ENCODE measurements at places on chromosomes 5 and 9. TPM values are rescaled to one million over a fixed set of nuclear protein-coding genes. Genes with fewer than 3 reads are reported as not detected.

CDO1 gene
- total RNA-seq: 47.7 TPM

- H3K27me3 ChIP-seq: no peaks in the 10 kb centered on the region
- H3K4me1 ChIP-seq: peaks cover 5% of the 10 kb centered on the region
- no peaks in the 10 kb centered on the region for H3K36me3 ChIP-seq
- H3K4me3 ChIP-seq: no peak overlapping the region
- DNase-seq: no peak
Observed at GRCh38 chr9:112754578-112754977, 4.0 kb downstream of the SNX30 start.

GRCh38 chr5:179801304-179802206, 5.1 kb downstream of the MGAT4B start:
- DNase-seq: no peak
- H3K27ac ChIP-seq: no peak overlapping the region
- H3K36me3 ChIP-seq: peaks cover 10% of the 10 kb centered on the region
- no peak overlapping the region for H3K4me3 ChIP-seq
- no peaks in the 10 kb centered on the region for H3K27me3 ChIP-seq

TCF7 gene
- 6.6 TPM for total RNA-seq

DNA sequence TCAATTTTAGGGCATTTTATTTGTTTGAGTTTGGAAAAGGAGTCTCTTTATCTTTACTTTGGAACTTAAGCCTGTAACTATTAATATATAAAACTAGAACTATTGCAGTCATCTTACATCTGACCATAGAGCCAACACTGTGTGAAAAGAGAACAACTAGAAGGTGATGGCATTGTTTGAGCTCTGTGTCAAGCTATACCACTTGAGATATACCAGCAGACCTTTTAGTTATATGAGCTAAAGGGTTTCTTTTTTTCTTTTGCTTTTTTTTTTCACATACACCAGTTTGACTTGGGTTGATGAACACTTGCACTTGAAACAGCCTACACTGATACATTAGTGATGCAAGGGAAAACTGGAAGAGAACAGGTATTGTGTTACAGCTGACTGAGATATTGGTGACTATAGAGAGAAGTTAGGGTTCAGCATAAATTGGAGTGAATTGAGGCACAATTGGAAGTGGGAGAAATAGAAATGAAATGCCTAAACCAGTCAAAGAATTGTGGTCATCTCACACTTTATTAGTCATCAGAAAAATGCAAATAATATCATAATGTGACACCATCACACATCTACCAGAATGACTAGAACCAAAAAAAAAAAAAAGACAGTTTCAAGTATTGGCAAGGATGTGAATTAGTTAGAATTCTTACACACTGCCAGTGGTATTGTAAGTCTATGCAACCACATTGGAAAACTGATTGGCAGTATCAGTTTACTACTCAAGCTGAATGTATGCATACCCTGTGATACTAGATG, 60.9 kb downstream of the ADRB2 start:
- no peaks in the 10 kb centered on the region for H3K27me3 ChIP-seq
- H3K4me3 ChIP-seq: no peak overlapping the region
- no peak for DNase-seq

GRCh38 chr9:76558465-76558864, 99.5 kb downstream of the GCNT1 start:
- DNase-seq: no peak
- H3K4me3 ChIP-seq: no peak overlapping the region
- no peaks in the 10 kb centered on the region for H3K36me3 ChIP-seq
- no peak overlapping the region for H3K27ac ChIP-seq
- no peaks in the 10 kb centered on the region for H3K27me3 ChIP-seq

CDX1 gene
- not detected for total RNA-seq

- no peak overlapping the region for H3K4me3 ChIP-seq
- DNase-seq: no peak
- H3K27ac ChIP-seq: no peak overlapping the region
- no peaks in the 10 kb centered on the region for H3K36me3 ChIP-seq
Observed at GRCh38 chr5:89301321-89302025, 418.5 kb upstream of the MEF2C start.

- peak overlapping the region; percentile 83 for H3K27ac ChIP-seq
- DNase-seq: no peak
- H3K4me1 ChIP-seq: no peaks in the 10 kb centered on the region
- H3K4me3 ChIP-seq: peak overlapping the region; percentile 92
- no peaks in the 10 kb centered on the region for H3K27me3 ChIP-seq
Observed at GRCh38 chr9:125745682-125746016, 1.5 kb upstream of the PBX3 start.

GFPT2 gene
- total RNA-seq: 52.5 TPM

GRCh38 chr5:179244044-179244443, 101.2 kb downstream of the ADAMTS2 start:
- no peak for DNase-seq
- no peaks in the 10 kb centered on the region for H3K4me1 ChIP-seq
- H3K4me3 ChIP-seq: no peak overlapping the region
- no peak overlapping the region for H3K27ac ChIP-seq

GRCh38 chr5:169670769-169671525, 33.9 kb downstream of the DOCK2 start:
- H3K27ac ChIP-seq: no peak overlapping the region
- DNase-seq: no peak
- no peak overlapping the region for H3K4me3 ChIP-seq
- H3K27me3 ChIP-seq: no peaks in the 10 kb centered on the region
- no peaks in the 10 kb centered on the region for H3K36me3 ChIP-seq

GRCh38 chr5:141848744-141849414, 29.3 kb downstream of the PCDH1 start:
- H3K27ac ChIP-seq: peak overlapping the region; percentile 99
- H3K36me3 ChIP-seq: no peaks in the 10 kb centered on the region
- H3K27me3 ChIP-seq: no peaks in the 10 kb centered on the region
- peak; percentile 74 for DNase-seq
- H3K4me3 ChIP-seq: peak overlapping the region; percentile 75

DNA sequence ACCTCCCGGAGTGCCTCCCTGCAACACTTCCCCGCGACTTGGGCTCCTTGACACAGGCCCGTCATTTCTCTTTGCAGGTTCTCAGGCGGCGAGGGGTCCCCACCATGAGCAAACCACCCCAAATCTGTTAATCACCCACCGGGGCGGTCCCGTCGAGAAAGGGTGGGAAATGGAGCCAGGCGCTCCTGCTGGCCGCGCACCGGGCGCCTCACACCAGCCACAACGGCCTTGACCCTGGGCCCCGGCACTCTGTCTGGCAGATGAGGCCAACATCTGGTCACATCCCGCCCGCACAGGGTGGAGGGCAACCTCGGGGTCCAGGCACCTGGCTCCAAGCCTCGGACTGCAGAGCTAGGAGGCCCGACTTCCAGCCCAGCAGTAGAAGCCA, 776 bp upstream of the TERT start:
- H3K4me3 ChIP-seq: no peak overlapping the region
- H3K27ac ChIP-seq: no peak overlapping the region
- DNase-seq: no peak
- H3K4me1 ChIP-seq: peaks cover 5% of the 10 kb centered on the region

- H3K27ac ChIP-seq: peak overlapping the region; percentile 5
- H3K36me3 ChIP-seq: no peaks in the 10 kb centered on the region
- H3K4me1 ChIP-seq: no peaks in the 10 kb centered on the region
- H3K4me3 ChIP-seq: no peak overlapping the region
Observed at GRCh38 chr9:76519075-76519835, 60.3 kb downstream of the GCNT1 start.

- peak overlapping the region; percentile 59 for H3K27ac ChIP-seq
- H3K36me3 ChIP-seq: no peaks in the 10 kb centered on the region
- H3K4me1 ChIP-seq: no peaks in the 10 kb centered on the region
- no peaks in the 10 kb centered on the region for H3K27me3 ChIP-seq
- no peak for DNase-seq
Observed at GRCh38 chr5:72531496-72532190, 24.4 kb upstream of the ZNF366 start.

- H3K27me3 ChIP-seq: no peaks in the 10 kb centered on the region
- peaks cover 6% of the 10 kb centered on the region for H3K36me3 ChIP-seq
- DNase-seq: no peak
- H3K27ac ChIP-seq: no peak overlapping the region
- H3K4me1 ChIP-seq: no peaks in the 10 kb centered on the region
Observed at GRCh38 chr5:119470851-119471451, 18.7 kb downstream of the HSD17B4 start.

SHOC1 gene
- not detected for total RNA-seq

DNA sequence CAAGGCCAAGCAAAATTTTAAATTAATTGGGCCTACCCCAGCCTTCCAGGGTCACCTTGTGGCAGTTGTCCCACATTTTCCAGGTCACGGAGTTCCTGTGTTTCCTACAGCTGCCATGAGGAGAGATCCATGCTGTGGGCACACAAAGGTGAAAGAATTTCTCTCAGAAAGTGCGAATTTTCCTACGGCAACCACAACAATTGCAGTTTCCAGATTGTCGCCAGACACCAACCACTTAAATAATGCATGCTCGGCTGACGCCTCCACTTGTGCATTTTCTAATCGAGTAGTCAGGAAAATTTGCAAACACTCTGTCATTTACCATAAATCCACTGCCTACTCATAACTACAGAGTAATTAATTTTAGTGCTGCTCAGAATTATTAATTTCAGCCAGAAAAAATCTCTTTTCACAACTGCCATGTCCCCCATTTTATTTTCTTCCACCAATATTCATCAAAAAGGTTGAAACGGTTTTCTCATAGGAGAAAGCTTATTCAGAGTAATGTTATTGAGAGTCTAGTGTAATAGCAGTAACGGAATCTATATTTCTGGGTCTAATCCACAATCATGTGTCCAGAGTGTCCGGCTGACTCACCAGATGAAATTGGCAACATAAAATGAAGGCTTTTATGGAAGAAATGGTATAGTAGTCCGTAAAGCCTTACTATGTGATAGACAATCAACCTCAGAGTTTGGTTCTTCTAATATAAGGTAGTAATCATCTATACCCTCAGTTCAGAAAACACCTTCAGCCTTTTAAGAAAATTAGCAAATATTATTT, 389.8 kb downstream of the NR2F1-AS1 start:
- no peaks in the 10 kb centered on the region for H3K4me1 ChIP-seq
- DNase-seq: no peak
- H3K36me3 ChIP-seq: no peaks in the 10 kb centered on the region
- H3K27ac ChIP-seq: no peak overlapping the region
- H3K27me3 ChIP-seq: no peaks in the 10 kb centered on the region

DNA sequence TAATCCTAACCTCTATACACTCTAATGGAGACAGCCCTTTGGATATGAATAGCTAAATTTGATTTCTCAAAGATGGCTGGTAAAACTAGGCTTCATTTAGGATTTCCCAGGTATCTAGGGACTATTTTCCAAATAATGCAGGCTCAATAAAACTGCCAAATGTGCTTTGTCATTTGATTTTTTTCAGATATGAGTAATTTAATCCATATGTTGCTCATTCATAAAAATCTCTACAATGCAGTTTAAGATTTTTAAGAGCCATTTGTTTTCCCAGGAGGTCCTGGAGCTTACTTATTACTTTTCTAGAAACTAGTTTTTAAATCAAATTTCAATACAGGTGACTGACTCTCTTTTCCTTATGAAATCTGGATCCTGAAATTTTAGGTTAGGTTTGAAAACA, 349.3 kb upstream of the SLC24A2 start:
- DNase-seq: no peak
- H3K27ac ChIP-seq: no peak overlapping the region
- H3K4me1 ChIP-seq: no peaks in the 10 kb centered on the region
- H3K27me3 ChIP-seq: no peaks in the 10 kb centered on the region
- H3K4me3 ChIP-seq: no peak overlapping the region

DNA sequence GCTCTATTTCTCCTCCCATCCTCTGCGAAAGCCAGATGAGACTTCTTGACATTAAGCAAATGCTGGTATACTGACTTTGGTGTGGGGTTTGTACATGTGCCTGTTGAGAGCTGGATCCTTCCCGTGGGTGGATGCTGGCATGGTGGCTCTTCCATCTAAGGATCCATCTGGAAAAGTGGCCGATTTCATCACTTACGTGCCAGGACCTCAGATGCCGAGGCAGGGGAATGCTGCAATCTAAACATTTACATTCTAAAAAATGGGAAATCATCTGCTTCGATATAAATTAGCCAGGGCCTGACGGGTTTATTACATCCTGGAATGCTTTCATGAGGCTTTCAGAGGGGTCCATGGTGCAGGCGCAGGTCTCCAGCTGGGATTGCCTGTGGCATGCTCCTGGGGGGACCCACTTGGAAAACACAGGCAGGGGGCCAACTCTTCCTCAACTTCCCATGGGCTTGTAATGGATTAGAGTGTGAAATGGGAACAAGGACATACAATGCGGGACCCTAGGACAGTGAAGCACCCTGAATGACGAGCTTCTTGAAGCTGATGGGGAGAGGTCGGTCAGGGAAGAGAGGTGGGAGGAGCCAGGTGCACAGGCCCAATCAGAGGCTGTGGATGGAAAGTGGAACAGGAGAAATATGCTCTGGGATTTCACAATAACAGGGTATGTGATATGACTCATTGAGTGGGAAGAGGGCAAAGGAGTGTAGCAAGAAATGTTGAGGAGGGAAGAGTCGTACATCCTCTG, 105.5 kb upstream of the PITX1 start:
- no peaks in the 10 kb centered on the region for H3K36me3 ChIP-seq
- no peak overlapping the region for H3K4me3 ChIP-seq
- H3K27ac ChIP-seq: no peak overlapping the region
- no peaks in the 10 kb centered on the region for H3K27me3 ChIP-seq
- no peak for DNase-seq

DNA sequence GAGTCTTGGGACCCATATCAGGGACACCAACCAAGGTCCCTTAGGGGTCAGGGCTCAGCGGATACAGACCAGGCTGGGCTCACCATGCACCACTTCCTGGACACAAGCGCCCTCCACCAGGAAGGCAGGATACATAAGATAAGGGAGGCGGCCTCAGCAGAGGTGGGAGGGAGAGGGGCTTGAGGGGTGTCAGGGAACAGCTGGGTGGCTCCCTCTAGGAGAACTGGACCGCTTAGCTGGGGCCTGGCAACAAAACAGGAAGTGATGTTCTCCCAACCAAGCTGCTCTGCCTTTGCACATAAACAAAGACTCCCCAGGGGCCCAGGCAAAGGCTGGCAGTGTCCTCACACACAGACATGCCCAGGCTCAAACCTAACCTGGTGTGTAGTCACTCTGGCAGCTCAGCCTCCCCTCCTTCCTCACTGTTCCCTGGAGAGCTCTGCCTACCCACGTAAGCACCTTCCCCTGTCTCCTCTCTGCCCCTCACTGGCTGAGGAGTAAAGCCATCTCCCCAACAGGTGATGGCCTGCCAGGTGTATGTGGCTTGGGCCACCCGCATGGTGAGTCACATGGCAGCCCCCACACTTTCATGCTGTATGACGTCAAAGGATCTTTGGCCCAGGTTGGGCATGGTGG, 5.8 kb upstream of the BICD2 start:
- H3K27me3 ChIP-seq: no peaks in the 10 kb centered on the region
- peak overlapping the region; percentile 43 for H3K27ac ChIP-seq
- no peak for DNase-seq
- H3K36me3 ChIP-seq: no peaks in the 10 kb centered on the region
- peaks cover 6% of the 10 kb centered on the region for H3K4me1 ChIP-seq
- no peak overlapping the region for H3K4me3 ChIP-seq
